Smooth muscle cell of the umbilical artery (primary cell): ENCODE measurements at places on chromosomes 11 and 22. TPM values are rescaled to one million over a fixed set of nuclear protein-coding genes. Genes with fewer than 3 reads are reported as not detected.

C11orf21 gene
- not detected in 2 replicates for total RNA-seq

STT3A gene
- 303 and 392 TPM in 2 replicates for total RNA-seq

BARX2 gene
- not detected in 2 replicates for total RNA-seq

SLC22A6 gene
- total RNA-seq, result not detected in 2 replicates

PDGFB gene
- total RNA-seq, result under 0.01 and 0.05 TPM in 2 replicates

FXYD6 gene
- total RNA-seq, result not detected in 2 replicates

APOA4 gene
- not detected in 2 replicates for total RNA-seq

KCTD21 gene
- 7.4 and 10.1 TPM in 2 replicates for total RNA-seq
